ENCODE measurements at places on chromosomes 3 and 15. TPM values are rescaled to one million over a fixed set of nuclear protein-coding genes. Genes with fewer than 3 reads are reported as not detected.

JMJD7 gene
- 12.6 TPM for total RNA-seq

DNA sequence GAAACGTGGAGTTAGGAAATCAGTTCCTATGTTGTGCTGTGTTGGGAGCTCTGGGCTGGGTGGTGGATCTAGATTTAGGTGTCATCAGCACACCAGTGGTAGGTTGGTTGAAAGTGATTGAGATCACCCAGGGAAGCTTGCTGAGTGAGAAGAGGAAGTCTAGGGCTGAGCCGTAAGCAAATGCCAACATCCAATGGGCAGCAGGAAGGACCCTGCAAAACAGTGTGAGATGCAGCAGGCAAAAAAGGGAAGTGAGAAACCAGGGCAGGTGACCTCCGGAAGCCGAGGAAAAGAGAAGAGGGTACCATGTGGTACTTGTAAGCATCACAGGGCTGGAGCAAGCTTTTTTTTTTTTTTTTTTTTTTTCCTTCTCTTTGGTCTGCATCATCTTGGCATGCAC lies 15.9 kb upstream of the COPG1 start:
- no peak for DNase-seq

DNA sequence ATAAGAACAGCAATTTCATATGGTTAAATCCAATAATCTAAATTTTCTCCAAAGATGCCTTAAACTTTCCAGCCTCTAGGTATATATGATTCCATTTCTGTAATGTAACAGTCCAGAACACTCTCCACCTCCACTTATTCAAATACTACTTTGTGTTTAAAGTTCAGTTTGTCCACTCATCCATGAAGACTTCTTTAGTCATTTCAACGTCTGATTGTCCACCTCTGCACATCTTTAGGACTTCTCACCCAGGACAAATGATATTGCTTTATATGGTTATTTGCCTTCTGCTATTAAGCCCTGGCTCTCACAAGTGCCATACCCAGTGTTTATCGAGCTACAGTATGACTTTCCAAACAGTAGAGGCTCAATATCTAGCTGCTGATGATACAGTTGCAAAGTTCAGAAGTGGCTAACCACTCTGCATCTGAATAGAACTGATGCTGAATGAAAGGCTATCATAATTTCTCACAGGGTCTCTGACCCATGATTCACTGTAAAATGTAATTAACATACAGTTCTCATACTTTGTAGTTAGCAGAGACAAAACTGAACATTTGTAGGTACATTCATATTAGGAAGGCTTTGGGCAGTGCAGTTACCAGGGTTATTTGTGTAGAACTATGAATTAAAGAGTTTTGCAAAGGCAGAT lies 93.7 kb upstream of the MBNL1 start:
- DNase-seq, result no peak

- no peak for DNase-seq
Observed at GRCh38 chr3:50411229-50411628, 51.9 kb upstream of the TMEM115 start.

DGKG gene
- total RNA-seq, result 31.1 TPM

- DNase-seq, result no peak
Observed at GRCh38 chr3:41933154-41933676, 28.7 kb downstream of the ULK4 start.

ARL8B gene
- total RNA-seq, result 67.3 TPM

GRCh38 chr3:112407214-112407887 lies 74.4 kb downstream of the CD200 start:
- no peak for DNase-seq

STRC gene
- not detected for total RNA-seq

TMEM115 gene
- 26.4 TPM for total RNA-seq

DNA sequence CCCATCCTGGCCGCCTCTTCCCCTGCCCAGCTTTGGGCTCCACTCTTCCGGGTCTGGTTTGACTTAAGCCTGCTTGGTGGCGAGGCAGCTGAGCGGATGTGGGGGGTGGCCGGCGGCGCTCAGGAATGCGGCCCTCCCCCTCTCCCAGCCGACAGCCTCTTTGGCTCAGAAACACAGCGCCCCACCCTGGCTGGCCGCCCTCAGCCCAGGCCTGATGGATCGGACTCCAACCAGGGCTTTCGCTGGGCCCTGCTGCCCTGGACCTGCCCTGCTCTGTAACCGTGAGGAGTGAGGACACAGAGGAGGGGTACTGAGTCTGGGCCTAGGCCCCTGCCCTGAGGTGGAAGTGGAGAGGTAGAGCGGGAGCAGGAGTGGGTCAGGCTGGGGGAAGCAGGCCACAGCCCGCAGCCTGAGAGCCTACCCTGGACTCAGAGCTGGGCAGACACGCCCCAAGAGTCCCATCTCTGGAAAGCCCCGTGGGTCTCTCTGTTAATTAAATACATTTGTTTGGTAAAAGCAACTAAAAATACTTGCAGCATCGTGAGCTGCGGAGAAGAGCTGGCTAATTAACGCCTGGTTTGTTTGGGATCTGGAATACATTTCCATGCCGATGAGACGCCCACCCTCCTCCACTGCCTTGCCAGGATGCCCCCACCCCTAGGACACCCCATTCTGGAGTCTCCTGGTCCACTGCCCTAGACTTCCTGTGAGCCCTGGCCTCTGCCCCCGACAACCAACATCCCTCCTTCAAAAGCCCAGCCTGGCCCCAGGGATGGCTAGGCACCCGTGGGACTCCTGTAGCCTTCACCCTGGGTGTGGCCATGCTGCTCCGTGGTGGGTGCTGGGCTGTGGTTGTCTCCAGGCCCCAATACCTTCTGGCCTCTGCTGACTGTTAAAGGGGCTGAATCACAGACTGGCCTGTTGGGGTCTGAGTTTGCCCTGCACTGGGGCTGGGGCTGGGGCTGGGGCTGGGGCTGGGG lies 19.6 kb downstream of the PLXNA1 start:
- DNase-seq, result peak; percentile 90

TF gene
- total RNA-seq, result 15.7 TPM

DNA sequence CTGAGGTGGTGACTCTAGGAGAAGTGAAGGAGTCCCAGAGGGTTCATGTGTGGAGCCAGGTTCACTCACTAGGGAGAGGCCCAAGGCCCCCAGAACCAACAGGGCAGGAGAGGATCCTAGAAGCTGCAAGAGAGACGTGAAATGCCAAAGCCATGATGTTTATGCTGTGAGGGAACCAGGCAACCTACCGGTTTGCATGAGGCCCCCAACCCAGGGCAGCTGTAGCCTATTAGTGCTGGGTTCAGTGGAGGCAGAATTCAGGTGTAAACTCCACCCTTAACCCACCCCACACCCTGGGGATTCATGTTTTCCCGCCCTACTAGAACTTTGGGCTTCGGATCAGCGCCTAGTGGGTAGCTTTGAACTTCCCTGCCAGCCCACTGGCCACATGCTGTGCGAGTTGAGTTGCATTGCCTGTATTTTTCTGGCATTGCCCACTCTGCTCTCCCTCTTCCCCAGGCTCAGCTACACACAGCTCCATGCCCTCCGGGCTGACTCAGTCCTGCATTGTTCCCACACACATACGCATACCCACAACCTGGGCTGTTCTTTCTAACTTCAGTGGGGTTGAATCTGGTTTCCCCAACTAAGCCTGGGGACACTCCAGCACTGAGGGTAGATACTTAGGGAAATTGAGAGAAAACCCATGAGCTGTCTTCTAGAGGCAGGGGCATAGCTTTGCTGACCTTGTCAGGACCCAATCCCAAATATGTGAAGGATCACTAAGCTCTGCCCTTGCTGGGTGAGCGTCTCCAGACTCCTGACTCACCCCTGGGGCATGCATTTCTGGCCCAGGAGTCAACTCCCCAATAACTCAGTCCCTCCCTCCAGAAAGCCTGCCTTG lies 2.0 kb upstream of the ZBTB47 start:
- DNase-seq, result no peak

PDIA3 gene
- total RNA-seq, result 166 TPM

- DNase-seq, result no peak
Observed at GRCh38 chr3:154304936-154305335, 19.4 kb downstream of the DHX36 start.

DNA sequence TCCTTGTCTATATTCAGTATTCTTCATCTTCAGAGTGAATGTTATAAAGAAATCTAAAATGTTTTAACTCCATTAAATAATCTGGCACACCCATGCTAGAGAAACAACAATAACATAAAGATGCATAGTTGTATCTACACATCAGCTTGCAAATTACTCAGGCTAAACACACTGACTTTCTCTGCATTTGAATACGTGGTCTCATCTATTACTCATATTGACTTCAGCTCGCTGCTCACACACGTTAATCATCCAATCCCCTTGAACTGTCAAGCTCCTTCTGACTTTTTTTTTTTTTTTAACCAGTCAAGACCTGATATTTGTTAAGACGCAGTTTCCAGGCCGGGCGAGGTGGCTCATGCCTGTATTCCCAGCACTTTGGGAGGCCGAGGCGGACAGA lies 1137.3 kb upstream of the CADM2 start:
- no peak for DNase-seq

GRCh38 chr3:197249542-197249941 lies 48.9 kb downstream of the DLG1 start:
- no peak for DNase-seq

SEMA3B gene
- total RNA-seq, result 19.8 TPM

TGM5 gene
- total RNA-seq, result not detected

DNA sequence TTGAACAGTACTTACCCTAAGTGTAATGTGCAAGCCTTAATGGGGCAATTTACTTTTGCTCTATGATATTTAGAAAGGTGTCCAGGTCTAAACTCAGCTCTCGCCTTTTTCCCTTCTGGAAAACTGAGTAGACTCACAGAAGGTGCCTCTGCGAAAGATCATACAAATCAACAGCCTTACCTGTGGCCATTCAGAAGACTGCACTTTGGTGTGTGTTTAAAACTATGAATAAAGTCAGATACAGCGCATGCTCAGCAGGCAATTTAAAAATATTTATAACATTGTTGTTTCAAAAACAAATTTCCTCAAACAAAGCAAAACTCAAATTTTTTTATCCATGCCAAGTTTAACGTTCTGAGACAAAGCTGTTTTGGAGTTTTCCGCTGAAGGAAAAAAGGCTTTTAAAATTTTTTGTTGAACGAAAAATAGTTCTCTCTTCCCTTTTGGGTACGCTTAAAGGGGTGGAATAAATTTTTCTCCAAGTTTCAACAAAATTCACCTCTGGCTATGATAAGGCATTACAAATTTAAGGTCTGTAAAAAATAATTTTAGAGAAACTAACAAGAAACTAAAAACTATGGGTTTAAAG lies 156.3 kb downstream of the TIGIT start:
- no peak for DNase-seq

DNA sequence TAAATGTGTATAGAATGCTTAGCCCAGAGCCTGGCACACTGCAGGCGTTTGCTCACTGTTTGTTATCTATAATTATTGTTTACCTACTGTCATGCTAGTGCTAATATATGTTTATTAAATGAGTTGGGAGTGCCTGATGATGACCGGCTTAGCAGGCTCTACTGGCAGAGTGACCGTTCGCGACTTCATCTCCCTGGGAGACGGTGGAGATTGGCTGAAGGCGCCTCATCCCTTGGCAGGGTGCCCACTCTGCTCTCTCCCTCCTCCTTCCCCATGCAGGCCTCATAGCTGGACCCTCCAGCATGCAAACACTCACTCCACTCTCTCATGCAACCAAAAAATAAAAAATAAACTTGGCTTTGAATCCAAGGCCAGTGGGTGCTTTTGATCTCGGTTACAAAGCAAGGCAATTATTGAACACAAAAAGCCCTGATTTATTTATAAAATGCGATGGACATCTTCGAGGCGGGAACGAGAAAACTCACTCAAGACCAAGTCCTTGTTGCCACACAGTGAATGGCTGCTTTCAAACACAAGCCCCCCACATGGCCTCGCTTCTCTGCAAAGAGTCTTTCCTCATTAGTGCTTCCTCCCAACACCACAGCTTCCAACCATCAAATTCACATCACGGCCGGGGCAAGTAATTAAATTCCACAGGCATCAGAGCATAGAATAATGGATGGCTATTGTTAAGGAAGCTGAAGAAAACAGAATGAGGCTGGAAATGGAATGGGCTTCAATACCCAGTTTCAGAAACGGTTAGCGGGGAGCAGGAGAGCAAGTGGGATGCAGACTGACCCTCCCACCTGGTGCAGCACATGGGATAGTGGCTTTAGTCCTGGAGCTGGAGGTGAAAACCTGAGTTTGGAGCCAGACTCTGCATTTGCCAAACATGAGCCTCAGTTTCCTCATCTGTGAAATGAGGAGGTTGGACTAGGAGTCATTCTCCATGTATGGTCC lies 135.7 kb upstream of the RAD18 start:
- DNase-seq, result no peak

- peak; percentile 54 for DNase-seq
Observed at GRCh38 chr3:182981038-182981380, 671 bp upstream of the DCUN1D1 start.

- no peak for DNase-seq
Observed at GRCh38 chr3:22161315-22161714, 410.3 kb upstream of the ZNF385D start.

- DNase-seq, result no peak
Observed at GRCh38 chr3:101068876-101069606, 75.8 kb upstream of the ABI3BP start.

GRCh38 chr15:52191207-52191606 lies at the start of gene GNB5:
Gene GNB5, minus strand, starts transcription at chr15:52191392. Its CDS starts 6,716 bp downstream, at chr15:52184676.
- DNase-seq, result no peak

GRCh38 chr3:11640009-11640673 lies 3.6 kb downstream of the VGLL4 start:
- DNase-seq, result no peak

DNA sequence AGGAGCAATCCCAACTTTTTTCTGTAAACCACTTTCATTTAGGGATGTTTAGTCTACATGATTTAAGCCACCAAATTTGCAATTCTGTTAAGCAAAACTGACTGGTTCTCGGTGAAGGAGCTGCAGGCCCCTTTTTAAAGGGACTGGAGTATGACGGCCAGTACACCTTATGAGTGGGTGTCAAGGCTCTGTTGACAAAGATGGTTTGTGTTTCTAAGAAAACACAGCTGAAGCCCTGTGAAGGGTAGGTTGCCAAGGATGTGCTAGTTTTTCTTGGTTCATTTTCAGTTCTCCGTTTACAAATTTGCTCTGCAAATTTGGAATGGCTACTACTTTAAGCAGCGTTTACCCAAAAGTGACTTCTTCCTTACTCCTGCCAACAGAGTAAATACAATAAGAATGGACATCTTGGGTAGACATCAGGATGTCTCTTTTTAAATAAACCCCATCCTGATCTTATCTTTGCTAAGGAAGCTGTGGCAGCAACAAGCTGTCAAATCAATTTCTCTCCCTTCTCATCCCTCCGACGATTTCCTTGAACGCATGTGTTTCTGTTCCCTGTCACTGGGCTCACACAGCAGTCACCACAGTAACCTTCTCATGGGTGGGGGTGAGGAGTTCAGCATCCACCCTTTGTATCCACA lies 58.2 kb upstream of the CMTM8 start:
- no peak for DNase-seq

- no peak for DNase-seq
Observed at GRCh38 chr3:40766396-40766795, 241.6 kb downstream of the ZNF621 start.

EPHA3 gene
- total RNA-seq, result 2.9 TPM

GRCh38 chr3:164018500-164018899 lies 1059.8 kb downstream of the SI start:
- no peak for DNase-seq

- no peak for DNase-seq
Observed at GRCh38 chr15:31111091-31111647, 9.6 kb upstream of the TRPM1 start.

COL6A6 gene
- 2.2 TPM for total RNA-seq

TM4SF4 gene
- not detected for total RNA-seq

- DNase-seq, result no peak
Observed at GRCh38 chr15:78130466-78131294, 565 bp downstream of the CIB2 start.

SST gene
- not detected for total RNA-seq
